ENCODE measurements at places on chromosomes 11 and 22. TPM values are rescaled to one million over a fixed set of nuclear protein-coding genes. Genes with fewer than 3 reads are reported as not detected.
A peak's percentile ranks its signal among the peaks of the same experiment; 100 is the strongest.

The C11orf86 gene
- total RNA-seq: not detected

The USH1C gene
- total RNA-seq: not detected

The TIMP3 gene
- total RNA-seq: 45.9 TPM

The HIC2 gene
- total RNA-seq: 0.42 TPM

DNA sequence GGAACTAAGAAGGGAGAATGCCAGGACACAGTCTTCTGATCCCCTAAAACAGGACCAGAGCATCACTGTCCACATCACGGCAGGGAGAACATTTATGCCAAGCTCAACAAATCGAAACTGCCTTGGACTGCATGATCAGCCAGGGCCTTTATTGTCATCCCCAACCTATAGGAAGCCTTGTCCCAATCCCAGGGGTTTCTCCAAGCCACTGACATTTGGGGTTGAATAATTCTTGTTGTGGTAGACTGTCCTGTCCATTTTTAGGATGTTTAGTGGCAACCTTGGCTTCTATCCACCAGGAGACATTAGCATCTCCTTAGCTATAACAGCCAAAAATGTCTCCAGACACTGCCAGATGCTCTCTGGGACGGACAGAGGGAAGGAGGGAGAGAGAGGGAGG is 37.1 kb downstream of the RPL27A start:
- no peak for DNase-seq

- peak; percentile 67 for DNase-seq
Measured at GRCh38 chr11:79060081-79060953, 380.5 kb downstream of the TENM4 start.

DNA sequence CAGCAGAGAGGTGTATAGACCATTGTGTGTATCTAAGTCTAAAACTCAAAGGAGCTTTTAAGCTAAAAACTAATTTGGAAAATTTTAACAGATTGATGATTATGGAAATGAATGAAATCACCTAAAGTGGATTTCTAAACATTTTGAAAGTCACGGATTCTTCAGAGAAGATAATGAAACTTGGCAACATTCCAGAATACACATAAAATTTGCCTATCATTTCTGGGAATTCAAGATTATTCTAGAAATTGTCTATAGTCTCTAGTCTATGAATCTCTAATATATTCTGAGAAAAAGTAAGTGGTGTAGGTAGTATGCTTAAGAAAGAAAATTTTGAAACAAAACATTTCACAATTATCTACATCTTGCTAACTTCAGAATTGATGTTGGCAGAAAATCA is 1117.9 kb upstream of the CNTN5 start:
- no peak for DNase-seq

- no peak for DNase-seq
Measured at GRCh38 chr11:79897896-79898295, 457.1 kb upstream of the TENM4 start.

GRCh38 chr11:7630002-7630401 is 43.3 kb downstream of the CYB5R2 start:
- DNase-seq: peak; percentile 45
